LHCN-M2 (cell line): ENCODE measurements at places on chromosomes 1 and 21. TPM values are rescaled to one million over a fixed set of nuclear protein-coding genes. Genes with fewer than 3 reads are reported as not detected.

The FMOD gene
- total RNA-seq, result 3.0 and 3.1 TPM in 2 replicates

The CLDN8 gene
- not detected in 2 replicates for total RNA-seq

The CD247 gene
- total RNA-seq, result not detected in 2 replicates

The CRYBG2 gene
- total RNA-seq, result not detected in 2 replicates

The LRRC8B gene
- 5.7 and 6.0 TPM in 2 replicates for total RNA-seq

The NRDC gene
- 57.3 and 59.6 TPM in 2 replicates for total RNA-seq

DNA sequence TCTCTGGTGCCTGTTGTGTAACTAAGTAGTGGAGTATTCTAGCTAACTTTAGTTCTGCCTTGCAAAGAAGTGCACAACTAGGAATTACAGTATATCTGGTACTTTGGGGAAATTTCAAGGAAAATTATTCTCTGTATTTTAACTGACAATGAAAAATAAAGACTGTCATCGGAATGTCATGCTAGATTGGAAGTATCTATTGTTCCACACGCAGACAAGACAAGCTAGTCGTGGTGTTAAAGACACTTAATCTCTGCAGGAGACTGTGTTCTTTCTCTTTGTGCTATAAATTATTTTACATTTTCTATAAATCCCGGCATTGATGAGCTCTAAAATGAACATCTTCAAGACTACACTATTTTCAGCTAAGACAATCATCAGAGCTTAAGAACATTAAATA, 1068.8 kb upstream of the ADGRL4 start:
- DNase-seq, result no peak

DNA sequence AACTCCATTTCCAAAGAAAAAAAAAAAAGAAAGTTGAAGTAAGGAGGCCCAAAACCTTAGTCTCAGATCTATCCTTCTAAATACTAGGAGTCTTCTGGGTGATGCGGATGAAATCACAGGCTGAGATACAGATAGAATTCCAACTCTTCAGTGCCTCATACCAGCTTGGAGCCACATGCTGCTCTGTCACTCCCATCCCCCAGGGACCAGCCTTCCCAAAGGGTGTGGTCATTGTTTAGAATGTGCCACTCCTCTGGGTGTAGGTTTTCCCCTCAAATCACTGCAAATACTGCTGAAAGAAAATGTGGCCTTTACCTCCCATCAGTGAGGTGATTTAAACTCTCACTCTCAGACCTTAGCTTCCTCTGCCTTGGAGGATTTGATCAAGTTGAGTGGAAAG, 112.9 kb downstream of the CDC7 start:
- peak; percentile 15 for DNase-seq

DNA sequence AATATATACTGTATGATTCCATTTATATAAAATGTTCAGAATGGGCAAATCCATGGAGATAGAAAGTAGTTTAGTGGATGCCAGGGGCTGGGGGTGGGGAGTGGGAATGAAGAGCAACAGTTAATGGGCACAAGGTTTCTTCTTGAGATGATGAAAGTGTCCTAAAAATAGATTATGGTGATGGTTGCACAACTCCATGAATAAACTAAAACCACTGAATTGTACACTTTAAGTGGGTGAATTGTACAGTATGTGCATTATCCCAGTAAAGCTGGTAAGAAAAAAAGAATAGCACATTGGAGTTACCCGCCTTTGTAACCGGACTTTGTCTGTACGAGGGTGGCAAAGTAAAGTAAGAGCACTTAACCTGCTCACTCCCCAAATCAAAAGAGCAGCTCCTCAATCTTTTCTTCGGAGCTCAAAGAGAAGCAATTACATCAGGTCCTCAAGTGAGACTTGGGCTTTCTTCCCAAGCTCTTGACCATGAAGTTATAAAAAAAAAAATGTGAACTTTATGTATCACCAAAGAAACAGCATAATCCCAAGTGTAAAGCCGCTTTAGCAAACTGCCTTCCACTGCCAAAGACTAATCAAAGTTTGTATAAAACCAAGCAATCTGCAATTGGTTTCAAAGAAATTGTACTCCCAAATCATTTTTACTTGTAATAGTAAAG, 32.1 kb downstream of the ALDH9A1 start:
- peak; percentile 39 for DNase-seq

DNA sequence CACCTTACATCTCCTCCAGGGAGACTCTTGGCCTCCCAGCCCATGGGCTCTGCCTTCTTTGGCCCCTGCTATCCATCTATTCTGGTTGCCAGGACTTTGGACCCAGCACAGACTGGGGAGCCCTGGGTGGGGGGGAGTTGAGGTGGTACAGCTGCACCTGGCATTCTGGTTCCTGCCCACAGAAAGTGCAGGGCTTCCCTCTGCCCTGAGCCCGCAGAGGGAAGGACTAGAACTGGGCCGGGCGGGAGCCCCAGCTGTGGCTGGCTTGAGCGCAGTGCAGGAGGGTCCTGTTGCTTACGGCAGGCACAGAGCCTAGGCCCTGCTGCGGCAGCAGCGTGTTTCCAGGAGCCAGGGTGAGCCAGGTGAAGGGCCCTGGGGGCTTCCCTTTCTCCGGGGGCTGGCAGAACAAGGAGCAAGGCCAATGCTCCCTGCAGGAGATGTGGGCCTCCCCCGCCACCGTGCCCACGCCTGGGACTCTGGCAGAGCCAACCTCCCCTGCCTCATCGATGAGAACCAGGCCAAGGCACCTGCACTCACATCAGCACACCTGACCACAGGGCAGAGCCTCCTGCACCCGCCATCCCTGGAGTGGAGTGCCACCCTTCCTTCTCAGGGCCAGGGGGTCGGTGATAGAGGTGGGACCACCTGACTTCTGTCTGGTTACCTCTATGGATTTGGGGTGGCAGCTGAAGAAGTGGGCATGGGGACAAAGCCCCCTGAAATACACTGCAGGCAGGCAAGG, 16.1 kb downstream of the PARS2 start:
- DNase-seq, result no peak

DNA sequence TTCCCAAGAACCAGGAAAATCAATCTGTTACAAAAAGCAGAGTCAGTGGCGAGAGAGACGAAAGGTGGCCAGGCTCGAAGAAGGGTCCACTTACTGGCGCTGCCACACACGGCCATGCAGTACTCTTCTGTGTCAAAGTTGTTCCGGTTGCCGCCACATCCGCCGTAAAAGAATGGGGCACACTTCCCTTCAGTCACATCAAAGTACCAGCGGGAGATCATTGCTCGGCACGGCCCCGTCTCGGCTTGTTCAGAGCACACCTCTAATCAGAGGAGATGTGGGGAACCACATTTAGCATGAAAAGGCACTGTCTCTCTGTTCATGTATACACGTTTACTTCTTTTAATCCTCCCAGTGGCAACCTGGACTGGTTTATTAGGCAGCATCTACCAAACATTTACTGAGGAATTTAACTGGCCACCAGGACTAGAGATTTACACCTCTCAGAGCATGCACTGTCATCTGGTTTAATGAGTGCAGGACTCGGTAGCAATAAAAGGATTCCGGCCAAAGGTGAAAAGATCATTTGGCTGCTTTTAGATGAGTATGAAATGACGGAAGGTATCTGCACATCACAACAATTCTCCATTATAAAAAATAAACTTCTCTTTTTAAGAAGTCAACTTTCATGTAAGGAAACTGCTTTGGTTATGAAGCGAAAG, 170.5 kb downstream of the APP start:
- DNase-seq, result no peak

DNA sequence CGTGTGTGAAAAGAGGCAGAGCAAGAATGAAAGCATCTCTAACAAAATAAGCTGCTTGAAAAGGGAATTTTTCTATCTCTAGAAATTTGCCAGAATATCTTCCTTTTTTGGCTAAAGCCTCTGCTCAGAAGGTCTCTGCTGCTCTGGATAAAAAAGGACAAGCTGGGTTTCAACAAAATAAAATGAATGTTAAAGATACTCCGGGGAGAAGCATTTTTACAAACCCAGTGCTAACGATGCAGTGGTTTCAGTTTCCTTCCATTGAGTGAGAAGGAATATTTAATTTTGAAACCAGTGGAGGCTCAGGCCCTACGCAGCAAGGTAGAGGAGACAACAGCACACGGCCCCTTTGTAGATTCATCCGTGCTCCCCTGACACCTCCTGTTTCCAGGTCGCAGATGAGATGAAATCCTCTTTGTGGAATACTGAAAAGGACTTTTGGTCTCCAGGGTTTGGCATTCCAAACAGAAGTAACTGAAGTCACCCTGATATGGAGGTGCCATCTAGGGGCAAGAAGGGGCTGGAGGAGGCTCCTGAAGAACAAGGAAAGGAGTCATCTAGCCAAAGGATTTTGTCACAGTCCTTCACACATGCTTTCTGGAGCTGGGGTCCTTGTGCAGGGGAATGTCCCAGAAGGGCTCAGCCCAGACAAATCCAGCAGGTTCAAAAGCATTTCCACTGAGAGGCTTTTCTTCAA, 65.7 kb upstream of the SYT6 start:
- DNase-seq, result peak; percentile 50

- DNase-seq, result no peak
Observed at GRCh38 chr1:115314092-115314491, 24.0 kb downstream of the NGF start.

DNA sequence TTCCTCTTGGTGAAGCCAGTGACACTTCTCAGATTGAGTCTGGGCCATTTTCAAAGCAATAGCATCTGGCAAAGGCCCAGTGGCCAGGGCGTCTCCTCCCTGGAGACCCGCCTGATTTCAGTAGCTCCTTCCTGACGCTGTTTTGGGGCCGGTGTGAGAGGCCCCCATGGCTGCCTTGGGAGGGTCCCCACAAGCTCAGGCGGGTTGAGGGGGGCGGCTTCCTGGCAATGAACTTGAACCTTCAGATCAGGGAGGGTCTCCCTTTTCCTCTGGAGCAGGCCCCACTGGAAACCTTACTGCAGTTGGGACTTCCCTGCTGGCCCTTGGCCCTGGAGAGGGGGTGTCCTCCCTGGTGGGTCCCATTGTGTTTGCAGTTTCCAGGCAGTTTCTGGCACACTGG, 121.2 kb downstream of the CRYAA start:
- DNase-seq, result no peak

- DNase-seq, result no peak
Observed at GRCh38 chr1:112672009-112672408, 2.5 kb upstream of the MOV10 start.

DNA sequence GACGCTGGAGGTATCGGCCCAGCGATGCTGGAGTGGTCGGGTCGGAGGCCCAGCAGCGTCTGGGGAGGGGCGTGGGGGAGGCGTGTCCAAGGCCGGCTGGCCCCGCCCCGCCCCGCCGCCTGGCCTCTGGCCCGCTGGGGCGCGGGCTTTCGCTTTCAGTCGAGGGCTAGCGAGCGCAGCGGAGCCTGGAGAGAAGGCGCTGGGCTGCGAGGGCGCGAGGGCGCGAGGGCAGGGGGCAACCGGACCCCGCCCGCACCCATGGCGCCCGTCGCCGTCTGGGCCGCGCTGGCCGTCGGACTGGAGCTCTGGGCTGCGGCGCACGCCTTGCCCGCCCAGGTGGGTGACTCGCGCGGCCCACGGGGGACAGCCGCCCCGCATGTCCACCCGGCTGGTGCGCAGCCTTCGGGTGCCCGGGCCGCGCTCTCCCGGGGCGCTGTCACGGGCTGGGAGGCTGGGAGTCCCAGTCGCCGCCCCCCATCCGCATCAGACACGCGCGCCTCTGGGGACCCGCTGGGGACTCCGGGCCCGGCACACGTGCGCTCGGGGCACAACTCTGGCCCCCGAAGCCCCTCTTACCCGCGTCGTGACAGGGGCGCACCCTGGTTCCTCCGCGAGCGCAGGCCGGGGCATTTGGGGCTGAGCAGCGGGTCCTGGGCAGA, at the start of gene TNFRSF1B:
Gene TNFRSF1B, plus strand, starts transcription at position 158 of the 659 bp plus-strand sequence. Its CDS starts 101 bp downstream, at position 259.
- no peak for DNase-seq

GRCh38 chr1:95023399-95024043, 49.2 kb downstream of the ALG14 start:
- peak; percentile 90 for DNase-seq

- peak; percentile 31 for DNase-seq
Observed at GRCh38 chr1:68270951-68271350, 38.6 kb upstream of the WLS start.

GRCh38 chr21:27776925-27777553, 810.2 kb upstream of the ADAMTS5 start:
- DNase-seq, result no peak

DNA sequence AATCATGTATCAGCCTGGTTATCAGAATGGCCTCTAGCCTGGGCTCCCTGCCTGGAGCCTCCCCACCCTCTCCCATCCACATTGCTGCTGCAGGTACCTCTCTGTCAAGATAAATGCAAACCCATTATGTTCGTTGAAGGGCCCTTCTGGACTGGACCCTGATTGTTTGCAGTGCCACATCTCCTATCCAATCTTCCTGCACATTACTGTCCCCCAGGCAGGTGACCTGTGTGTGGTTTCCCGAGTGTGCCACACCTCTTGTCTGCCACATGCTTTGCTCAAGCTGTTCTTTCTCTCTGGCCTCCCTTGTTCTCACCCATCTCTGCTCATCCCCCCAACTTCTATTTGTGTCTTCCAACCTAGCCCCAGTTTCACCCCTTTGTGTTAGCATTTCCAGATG, 32.4 kb downstream of the IER5 start:
- DNase-seq, result no peak

DNA sequence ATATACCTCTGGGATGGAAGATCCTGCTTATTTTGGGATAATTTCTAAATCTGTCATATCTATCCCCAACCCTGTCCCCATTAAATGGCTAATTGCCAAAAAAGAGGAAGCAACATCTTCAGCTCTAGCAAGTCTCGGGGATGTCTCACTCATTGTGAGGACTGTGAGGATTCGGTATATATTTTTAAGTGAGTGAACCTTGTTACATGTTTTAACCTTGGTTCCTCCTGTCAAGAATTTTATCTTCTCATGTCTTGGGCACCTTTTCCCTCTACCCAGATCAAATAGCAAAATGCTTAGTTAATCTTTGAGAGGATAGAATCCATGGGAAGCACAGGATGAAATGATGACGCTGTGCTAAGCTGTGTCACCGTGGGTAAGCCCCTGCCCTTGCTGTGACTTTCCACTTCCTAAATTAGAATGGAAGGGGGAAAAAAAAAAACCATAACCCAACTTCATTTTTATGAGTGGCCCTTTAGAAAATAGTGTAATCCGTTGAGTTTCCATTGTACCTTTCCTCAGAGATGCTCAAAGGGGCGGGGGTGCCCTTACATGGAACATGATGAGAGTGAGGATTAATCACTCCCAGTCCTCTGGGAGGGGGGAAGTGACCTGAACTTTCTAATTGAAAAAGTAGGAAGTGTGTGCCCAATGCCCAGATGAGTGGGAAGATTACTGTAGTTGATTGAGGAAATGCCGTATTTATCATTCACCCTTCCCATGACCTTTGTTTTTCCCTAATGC, 7.6 kb downstream of the ATP1A1 start:
- DNase-seq, result no peak

DNA sequence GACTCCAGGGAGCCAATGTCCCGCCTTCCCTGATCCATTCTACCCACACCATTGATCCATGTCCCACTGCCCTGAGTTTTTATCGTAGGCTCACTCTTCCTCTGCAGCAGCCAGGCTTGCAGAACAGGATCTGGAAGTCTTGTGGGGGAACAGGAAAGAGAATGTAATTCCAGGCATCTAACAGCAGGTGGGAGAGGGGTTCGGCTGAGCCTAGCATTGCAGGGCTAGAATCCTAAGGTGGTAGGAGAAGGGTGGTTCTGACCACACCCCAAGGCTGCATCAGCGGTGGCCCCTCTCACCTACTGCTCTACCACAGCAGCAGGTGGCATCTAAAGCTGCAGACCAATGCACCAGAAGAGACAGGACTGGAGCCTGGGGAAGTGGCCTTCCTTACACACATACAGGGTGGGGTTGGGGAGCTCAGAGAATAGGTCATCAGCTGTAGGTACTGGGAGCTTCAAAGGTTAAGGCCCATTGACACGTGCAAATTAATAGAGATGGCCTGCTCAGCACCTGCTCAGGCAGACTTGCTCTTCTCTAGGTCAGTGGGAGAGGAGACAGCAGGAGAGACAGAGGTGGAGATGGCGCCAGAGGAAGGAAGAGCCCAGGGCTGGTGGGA, 20.5 kb downstream of the KNCN start:
- no peak for DNase-seq
